ENCODE measurements at places on chromosomes 5 and 9. TPM values are rescaled to one million over a fixed set of nuclear protein-coding genes. Genes with fewer than 3 reads are reported as not detected.

- no peak for DNase-seq
These were observed 79.6 kb downstream of the TLE4 start for GRCh38 chr9:79651251-79651795.

GRCh38 chr9:117777823-117778222 lies 73.6 kb downstream of the TLR4 start:
- no peak for DNase-seq

DNA sequence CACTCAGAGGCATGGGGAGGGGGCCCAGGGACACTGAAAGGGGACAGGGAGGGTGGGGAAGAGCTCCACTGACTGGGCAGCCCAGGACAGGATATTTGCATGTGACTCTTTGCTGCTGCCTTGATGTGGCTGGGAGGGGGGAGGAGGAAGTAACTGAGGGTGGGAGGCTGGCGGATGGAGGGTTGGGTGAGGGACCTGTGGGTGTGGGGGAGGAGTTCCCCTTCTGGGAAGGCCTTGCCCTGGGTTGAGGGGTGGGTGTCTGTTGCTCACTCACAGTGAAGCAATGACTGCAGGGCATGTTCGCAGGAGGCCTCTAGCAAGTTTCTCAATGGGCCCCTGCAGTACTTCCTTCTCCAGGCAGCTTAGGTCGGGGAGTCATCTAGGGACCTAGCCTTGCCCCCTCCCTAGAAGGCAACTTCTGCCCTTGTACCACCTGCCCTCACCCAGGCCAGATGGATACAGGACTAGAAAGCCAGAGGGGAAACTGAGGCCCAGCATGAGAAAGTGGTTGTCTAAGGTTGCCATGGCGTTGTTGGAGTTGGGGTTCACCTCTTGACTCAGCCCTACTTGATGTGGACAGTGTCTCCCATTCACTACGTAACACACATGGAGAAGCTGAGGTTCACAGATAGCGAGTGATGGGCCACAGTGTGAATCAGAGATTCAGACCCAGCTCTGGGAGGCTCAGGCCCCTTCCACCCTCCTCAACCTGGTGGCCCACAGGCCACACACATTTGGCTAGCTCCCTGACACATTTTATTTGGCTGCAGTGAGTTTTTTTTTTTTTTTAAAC lies 3.0 kb downstream of the GRK6 start:
- peak; percentile 43 for DNase-seq

GRCh38 chr9:74838351-74838750 lies 49.4 kb downstream of the TRPM6 start:
- peak; percentile 67 for DNase-seq

GRCh38 chr5:68279984-68280383 lies 64.4 kb downstream of the PIK3R1 start:
- no peak for DNase-seq

DNA sequence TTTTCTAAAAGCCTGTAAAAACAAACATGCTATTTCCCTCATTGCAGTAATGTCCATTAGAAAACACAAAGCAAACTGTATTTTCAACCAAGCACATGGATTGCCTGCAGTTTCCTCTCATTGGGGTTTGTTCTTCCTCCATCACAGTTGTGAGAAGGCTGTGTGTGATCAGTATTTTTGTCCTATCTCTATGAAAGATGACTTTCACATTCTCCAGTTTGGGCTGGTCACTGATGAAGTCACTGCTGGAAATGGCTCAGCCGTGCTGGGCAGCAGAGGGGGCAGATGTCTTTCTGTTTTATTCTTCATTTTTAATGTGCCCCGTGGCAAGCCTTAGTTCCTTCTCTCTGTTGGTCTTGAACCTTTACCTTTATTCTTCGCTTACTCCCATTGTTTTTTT lies 288.9 kb upstream of the MPDZ start:
- no peak for DNase-seq

- DNase-seq, result no peak
These were observed 30.1 kb upstream of the MINAR2 start for GRCh38 chr5:129717751-129718310.

DNA sequence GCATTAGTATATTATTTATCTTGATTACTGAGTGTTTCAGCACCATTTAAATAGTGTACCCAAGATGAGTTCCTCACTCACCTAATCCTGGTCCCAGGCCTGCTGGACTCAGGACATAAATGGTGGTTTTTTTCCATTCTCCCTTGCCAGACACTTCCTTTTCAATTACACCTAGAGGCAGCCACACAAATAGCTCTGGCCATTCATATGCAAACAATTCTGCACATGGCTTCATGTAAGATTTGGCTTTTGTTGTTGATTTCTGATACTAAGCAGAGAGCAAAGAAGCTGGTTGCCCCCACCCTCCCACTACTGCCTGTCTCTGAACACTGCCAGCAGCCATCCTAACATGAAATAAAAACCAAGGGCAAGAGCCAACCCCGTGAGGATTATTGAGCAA lies 180.4 kb downstream of the SEMA5A start:
- peak; percentile 49 for DNase-seq

- no peak for DNase-seq
These were observed 110.1 kb upstream of the OTULINL start for GRCh38 chr5:14471507-14471906.

- DNase-seq, result no peak
These were observed 222.4 kb downstream of the MAPKAP1 start for GRCh38 chr9:125484350-125485282.

GRCh38 chr9:347667-348292 lies 133.1 kb downstream of the DOCK8 start:
- DNase-seq, result no peak

DNA sequence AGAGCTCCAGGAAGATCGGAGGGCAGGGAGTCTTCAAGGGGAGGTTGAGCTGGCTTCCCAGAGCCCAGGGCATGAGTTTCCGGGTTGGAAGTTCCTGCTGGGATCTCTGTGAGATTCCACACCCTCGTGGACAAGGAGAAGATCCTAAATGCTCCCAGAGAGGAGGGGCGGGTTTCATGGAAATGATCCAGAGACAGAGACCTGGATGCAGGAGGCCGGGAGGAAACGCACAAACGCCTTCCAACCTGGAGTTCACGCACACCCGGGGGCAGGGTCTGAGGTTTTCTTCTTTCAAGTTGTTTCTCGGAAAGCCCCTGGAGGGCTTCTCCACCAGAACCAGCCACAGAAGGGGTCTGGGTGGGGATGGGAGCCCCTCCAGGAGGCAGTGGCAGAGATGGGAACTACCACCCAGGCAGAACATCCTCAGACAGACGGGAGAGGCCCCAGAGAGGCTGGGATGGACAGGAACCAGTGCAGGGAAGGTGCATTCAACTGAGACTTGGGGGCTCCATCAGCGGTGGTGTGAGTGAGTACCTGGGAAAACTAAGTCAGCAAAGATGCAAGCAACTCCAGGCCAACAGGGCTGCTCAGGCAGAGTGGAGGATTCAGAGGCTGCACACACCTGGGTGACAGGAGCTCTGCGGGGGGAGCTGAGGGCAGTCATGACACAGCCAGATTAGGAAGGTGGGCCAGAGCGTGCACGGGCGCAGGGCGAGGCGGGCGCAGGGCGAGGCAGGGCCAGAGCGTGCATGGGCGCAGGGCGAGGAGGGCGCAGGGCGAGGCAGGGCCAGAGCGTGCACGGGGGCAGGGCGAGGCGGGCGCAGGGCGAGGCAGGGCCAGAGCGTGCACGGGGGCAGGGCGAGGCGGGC lies 52.1 kb upstream of the EXOC3 start:
- DNase-seq, result peak; percentile 58

Gene DTWD2
- total RNA-seq, result 34.7 TPM

Gene PCDHA5
- 1.5 TPM for total RNA-seq

Gene ABCA2
- 30.0 TPM for total RNA-seq

Gene CTSL
- total RNA-seq, result 131 TPM

Gene CER1
- 2,562 TPM for total RNA-seq

Gene COL27A1
- total RNA-seq, result 43.8 TPM

Gene MPDZ
- total RNA-seq, result 43.0 TPM

Gene FYB1
- not detected for total RNA-seq

All from endodermal cell (in vitro differentiated cells).